ENCODE measurements at places on chromosomes 1 and 21.
A peak's percentile ranks its signal among the peaks of the same experiment; 100 is the strongest.

GRCh38 chr1:153608742-153609584, 4.0 kb downstream of the S100A16 start:
- DNase-seq, result peak; percentile 92

DNA sequence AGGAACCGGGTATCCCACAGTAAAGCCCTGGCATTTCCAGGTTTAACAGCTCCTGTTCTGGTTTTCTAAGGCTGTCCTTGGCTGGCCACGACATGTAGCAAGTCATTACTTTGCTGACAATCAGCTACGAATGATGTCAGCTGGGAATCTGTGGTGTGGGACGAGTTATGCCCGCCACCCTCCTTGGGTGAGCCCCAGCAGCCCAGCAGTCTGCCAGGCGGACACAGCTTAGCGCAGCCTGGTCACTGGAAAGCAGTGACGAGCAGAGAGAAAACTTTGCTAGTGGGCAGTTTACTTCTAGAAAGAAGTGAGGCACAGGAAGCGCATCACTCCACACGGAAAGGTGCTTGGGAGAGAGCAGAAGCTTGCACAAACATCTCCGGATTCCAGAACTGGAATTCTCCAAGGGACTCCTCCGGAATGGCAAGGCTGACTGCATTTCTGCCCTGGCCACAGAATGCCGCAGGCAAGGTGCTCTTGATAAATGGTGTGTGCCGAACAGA, 15.5 kb upstream of the ZNF436 start:
- DNase-seq, result no peak

GRCh38 chr1:203096566-203096965, 10.8 kb upstream of the MYOG start:
- DNase-seq, result no peak

GRCh38 chr1:67137307-67137753, 2.6 kb upstream of the C1orf141 start:
- no peak for DNase-seq
